T-helper 17 cell (primary cell): ENCODE measurements at places on chromosomes 2 and 18. TPM values are rescaled to one million over a fixed set of nuclear protein-coding genes. Genes with fewer than 3 reads are reported as not detected.

GRCh38 chr18:27964811-27965210 lies 212.1 kb downstream of the CDH2 start:
- H3K4me1 ChIP-seq, result no peaks in the 10 kb centered on the region
- H3K4me3 ChIP-seq, result no peak overlapping the region
- H3K27me3 ChIP-seq, result no peaks in the 10 kb centered on the region
- DNase-seq, result no peak

GRCh38 chr2:139850254-139850890 lies 1070.2 kb upstream of the NXPH2 start:
- no peak overlapping the region for H3K27ac ChIP-seq
- H3K4me3 ChIP-seq, result no peak overlapping the region
- H3K27me3 ChIP-seq, result no peaks in the 10 kb centered on the region
- no peaks in the 10 kb centered on the region for H3K36me3 ChIP-seq
- H3K4me1 ChIP-seq, result no peaks in the 10 kb centered on the region

DNA sequence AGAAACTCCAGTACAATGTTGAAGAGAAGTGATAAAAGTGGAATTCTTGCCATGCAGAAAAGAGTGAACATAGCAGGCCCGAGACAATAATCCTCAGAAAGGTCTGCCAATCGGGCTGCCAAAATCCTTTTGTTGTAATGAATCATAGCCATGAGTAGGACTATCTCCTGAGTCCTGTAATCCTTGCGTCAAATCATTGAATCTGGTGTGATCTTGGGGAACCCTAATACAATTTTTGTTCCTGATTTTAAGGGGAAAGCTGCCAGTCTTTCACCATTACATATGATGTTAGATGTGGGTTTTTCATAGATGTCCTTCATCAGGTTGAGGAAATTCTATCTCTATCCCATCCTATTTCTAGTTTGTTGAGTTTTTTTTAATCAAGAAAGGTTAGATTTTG lies 2.2 kb downstream of the TPGS2 start:
- DNase-seq, result no peak
- no peaks in the 10 kb centered on the region for H3K27me3 ChIP-seq
- no peak overlapping the region for H3K4me3 ChIP-seq
- H3K4me1 ChIP-seq, result peaks cover 25% of the 10 kb centered on the region

DNA sequence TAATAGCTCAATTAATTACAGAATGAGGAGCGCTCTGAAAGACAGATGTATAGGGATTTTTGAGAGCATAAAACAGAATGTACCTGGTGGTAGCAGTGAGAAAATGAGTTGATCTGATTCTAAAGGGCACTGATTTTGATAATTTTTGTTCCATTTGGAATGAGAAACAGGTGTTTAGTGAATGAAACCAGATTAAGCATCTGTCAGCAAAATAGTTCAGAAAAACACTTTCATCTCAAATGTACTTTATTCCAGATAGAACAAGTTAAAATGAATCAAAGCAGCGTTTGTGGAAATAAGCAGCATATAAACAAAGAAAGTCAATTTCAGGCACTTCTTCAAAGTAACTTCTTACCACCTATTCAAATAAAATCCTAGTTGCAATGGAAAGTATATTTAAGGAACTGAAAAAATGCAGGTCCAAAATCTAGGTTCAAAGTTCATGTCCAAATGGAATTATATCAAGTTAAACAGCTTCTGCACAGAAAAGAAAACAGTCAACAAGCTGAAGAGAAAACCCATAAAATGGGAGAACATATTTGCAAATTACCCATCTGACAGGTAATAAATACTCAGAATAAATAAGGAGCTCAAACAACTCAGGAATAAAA lies 11.9 kb upstream of the REG3A start:
- no peak for DNase-seq
- no peak overlapping the region for H3K27ac ChIP-seq
- no peak overlapping the region for H3K4me3 ChIP-seq
- no peaks in the 10 kb centered on the region for H3K4me1 ChIP-seq
- H3K36me3 ChIP-seq, result no peaks in the 10 kb centered on the region
- H3K27me3 ChIP-seq, result no peaks in the 10 kb centered on the region

Gene DSG4
- not detected for total RNA-seq

DNA sequence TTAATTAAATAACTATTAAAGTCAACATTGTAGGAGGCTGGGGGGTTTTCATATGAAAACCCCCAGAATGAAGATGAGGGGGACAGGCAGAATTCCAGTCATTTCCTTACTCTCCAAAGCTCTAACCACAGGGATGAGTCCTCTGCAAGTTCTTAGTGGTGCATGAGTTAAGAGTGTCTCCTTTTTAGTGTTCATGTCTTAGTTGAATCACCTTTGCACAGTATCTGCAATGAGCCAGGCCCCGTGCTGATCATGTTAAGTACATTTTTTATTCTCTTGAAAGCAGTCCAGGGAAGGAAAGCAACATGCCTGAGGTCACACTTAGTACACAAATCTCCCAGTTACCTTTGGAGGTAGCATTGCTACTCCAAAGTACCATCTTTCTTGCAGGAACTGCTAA lies 25.7 kb upstream of the MSGN1 start:
- no peak overlapping the region for H3K27ac ChIP-seq
- H3K4me1 ChIP-seq, result no peaks in the 10 kb centered on the region
- H3K36me3 ChIP-seq, result no peaks in the 10 kb centered on the region
- H3K4me3 ChIP-seq, result no peak overlapping the region
- H3K27me3 ChIP-seq, result peaks cover 51% of the 10 kb centered on the region

Gene NYAP2
- 0.12 TPM for total RNA-seq

DNA sequence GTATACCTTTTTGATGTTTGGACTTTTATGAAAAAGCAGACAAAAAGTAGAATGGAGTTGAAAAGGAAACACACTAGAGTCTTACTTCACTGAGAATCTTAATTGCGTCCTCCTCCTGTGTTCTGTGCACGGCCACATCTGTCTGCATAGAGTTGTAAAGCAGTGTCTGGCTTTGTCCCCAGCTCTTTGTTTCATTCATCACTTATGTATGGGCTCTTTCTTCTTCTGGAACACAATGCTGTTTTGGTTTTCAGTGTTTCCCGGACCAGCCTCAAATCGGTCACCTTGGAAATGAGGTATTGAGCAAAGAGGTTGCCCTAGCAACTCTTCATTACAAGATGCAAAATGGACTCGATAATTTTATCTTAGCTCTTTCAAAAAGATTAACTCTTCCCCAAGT lies 104.3 kb upstream of the CNGA3 start:
- H3K27me3 ChIP-seq, result peaks cover 44% of the 10 kb centered on the region
- H3K27ac ChIP-seq, result no peak overlapping the region
- DNase-seq, result no peak
- no peaks in the 10 kb centered on the region for H3K36me3 ChIP-seq
- H3K4me1 ChIP-seq, result peaks cover 4% of the 10 kb centered on the region
- no peak overlapping the region for H3K4me3 ChIP-seq

DNA sequence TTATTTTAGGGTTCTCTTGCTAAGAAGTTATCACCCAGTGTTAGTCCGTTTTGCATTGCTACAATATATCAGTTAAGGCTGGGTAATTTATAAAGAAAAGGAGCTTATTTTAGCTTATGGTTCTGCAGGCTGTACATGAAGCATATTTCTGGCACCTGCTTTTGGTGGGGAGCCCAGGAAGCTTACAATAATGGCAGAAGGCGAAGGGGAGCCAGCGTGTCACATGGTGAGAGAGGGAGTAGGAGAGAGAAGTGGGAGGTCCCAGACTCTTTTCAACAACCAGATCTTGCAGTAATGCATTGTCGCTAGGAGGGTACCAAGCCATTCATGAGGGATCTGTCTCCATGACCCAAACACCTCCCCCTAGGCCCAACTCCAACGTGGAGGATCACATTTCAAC lies 688.8 kb upstream of the PIK3C3 start:
- no peak for DNase-seq
- no peaks in the 10 kb centered on the region for H3K36me3 ChIP-seq
- H3K27ac ChIP-seq, result no peak overlapping the region
- no peaks in the 10 kb centered on the region for H3K4me1 ChIP-seq
- H3K27me3 ChIP-seq, result no peaks in the 10 kb centered on the region
- no peak overlapping the region for H3K4me3 ChIP-seq

Gene RGPD3
- 0.37 TPM for total RNA-seq

DNA sequence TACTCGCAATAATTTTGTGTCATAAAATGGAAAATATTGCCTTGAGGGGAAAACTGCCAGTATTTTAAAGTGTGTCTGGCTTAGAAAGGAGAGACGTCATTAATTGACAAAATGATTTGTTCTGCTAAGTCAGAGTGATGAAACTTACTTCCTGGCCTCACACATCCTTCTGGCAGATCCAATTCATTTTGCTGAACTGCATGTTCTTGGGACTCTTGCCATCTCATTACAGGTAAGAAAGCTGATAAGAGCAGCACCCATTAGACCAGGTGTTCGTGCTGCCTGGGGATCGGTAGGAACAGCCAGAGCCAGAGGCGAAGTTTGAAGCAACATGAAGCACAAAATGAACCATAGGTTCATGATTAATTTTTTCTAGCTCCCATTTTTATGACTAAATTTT lies 38.0 kb downstream of the KCNE4 start:
- no peaks in the 10 kb centered on the region for H3K36me3 ChIP-seq
- no peaks in the 10 kb centered on the region for H3K4me1 ChIP-seq
- H3K4me3 ChIP-seq, result no peak overlapping the region
- H3K27me3 ChIP-seq, result peaks cover 18% of the 10 kb centered on the region
- no peak for DNase-seq

DNA sequence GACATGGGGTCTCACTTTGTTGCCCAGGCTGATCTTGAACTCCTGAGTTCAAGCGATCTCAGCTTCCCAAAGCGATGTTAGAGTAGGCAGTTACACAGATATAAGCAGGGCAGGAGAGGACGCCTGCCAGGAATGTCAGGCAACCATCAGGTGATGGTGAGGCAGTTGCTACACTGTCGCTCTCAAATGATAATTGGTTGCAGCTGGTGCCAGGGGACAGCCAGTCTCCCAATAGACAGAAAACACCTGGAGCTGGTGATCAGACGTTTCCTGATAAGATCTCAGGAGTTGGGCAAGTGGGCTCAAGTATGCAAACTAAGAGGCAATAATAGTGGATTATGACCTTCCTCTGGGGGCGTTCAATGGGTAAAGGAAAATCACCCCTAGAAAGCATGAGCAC lies 163.1 kb upstream of the RGPD4 start:
- no peaks in the 10 kb centered on the region for H3K27me3 ChIP-seq
- no peaks in the 10 kb centered on the region for H3K36me3 ChIP-seq
- no peak overlapping the region for H3K27ac ChIP-seq
- no peak overlapping the region for H3K4me3 ChIP-seq

DNA sequence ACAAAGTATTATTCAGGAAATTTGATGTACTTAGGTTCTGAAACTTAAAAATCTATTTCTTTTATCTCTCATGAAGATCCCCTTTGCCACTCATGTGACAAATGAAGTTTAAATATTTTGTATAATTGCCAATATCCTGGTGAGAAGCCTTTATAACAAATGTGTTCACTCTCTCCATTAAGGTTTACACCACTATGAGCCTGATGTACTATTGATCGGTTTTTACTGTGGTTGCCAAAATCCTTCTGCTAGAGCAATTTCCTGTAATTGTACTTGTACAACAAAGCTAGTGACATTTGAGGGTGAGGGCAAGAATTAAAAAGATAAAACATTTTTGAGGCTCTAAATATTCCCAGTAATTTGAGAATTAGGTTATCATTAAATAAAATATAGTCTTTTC lies 222.3 kb upstream of the CDH19 start:
- no peaks in the 10 kb centered on the region for H3K27me3 ChIP-seq
- DNase-seq, result no peak
- no peaks in the 10 kb centered on the region for H3K4me1 ChIP-seq
- no peak overlapping the region for H3K4me3 ChIP-seq
- H3K27ac ChIP-seq, result no peak overlapping the region
- H3K36me3 ChIP-seq, result no peaks in the 10 kb centered on the region

GRCh38 chr18:59959073-59959472 lies 59.3 kb downstream of the PMAIP1 start:
- peaks cover 40% of the 10 kb centered on the region for H3K27me3 ChIP-seq
- no peak overlapping the region for H3K27ac ChIP-seq
- no peak overlapping the region for H3K4me3 ChIP-seq
- no peak for DNase-seq
- peaks cover 3% of the 10 kb centered on the region for H3K36me3 ChIP-seq
- no peaks in the 10 kb centered on the region for H3K4me1 ChIP-seq

Gene LIMS1
- 233 TPM for total RNA-seq

Gene IAH1
- 43.6 TPM for total RNA-seq

Gene DSG2
- total RNA-seq, result not detected

DNA sequence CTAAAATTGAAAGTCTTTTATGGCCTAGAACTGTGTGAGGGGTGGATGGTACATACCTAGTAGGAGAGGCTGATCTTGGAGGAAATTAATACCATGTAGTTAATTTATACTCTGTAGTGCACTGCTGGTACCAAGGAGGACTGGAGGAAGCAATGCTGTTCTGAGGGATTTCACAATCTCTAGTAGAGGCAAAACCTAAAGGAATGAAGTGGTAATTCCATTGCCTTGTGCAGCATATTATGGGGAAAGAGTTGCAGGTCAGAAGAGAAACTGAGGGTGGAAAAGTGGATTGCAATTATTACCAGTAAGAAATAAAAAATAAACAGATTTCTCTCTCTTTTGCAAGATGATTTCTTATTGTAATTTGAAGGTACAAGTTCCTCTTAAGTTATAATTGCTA lies 2.2 kb downstream of the ABI2 start:
- H3K36me3 ChIP-seq, result peaks cover 3% of the 10 kb centered on the region
- H3K4me1 ChIP-seq, result peaks cover 23% of the 10 kb centered on the region
- DNase-seq, result no peak
- no peaks in the 10 kb centered on the region for H3K27me3 ChIP-seq

GRCh38 chr2:96626553-96626942 lies 11.6 kb downstream of the KANSL3 start:
- peaks cover 19% of the 10 kb centered on the region for H3K4me1 ChIP-seq
- peak overlapping the region; percentile 16 for H3K27ac ChIP-seq
- H3K4me3 ChIP-seq, result no peak overlapping the region

Gene HIBCH
- 14.0 TPM for total RNA-seq

- H3K4me1 ChIP-seq, result peaks cover 7% of the 10 kb centered on the region
- H3K4me3 ChIP-seq, result no peak overlapping the region
- H3K27me3 ChIP-seq, result peaks cover 15% of the 10 kb centered on the region
- H3K27ac ChIP-seq, result no peak overlapping the region
These were observed 248.1 kb downstream of the CELF4 start for GRCh38 chr18:37317486-37317885.

Gene TTN
- 16.1 TPM for total RNA-seq

Gene ALPP
- 0.29 TPM for total RNA-seq

DNA sequence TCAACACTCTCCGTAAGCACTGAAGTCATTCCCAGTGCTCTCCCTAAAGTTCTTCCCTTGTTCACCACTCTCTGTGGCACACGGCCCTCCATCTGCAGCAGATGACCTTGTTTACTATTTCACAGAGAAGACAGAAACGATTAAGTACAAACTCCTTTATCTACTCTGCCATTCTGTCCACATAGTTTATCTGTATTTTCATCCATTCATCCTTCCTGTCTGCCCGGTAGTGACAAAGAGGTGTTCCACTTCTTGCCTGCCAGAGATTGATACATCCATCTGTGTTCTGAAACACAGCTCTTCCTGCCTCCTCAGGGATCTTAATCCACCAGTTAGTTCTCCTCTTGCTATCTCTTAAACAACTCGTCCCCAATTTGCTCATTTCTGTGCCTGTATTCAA lies 77.9 kb upstream of the CD226 start:
- peaks cover 20% of the 10 kb centered on the region for H3K36me3 ChIP-seq
- no peaks in the 10 kb centered on the region for H3K27me3 ChIP-seq
- H3K4me3 ChIP-seq, result no peak overlapping the region
- H3K4me1 ChIP-seq, result no peaks in the 10 kb centered on the region
- H3K27ac ChIP-seq, result no peak overlapping the region
